ENCODE measurements at places on chromosomes 1 and 21. TPM values are rescaled to one million over a fixed set of nuclear protein-coding genes. Genes with fewer than 3 reads are reported as not detected.

LRRC71 gene
- not detected for total RNA-seq

DNA sequence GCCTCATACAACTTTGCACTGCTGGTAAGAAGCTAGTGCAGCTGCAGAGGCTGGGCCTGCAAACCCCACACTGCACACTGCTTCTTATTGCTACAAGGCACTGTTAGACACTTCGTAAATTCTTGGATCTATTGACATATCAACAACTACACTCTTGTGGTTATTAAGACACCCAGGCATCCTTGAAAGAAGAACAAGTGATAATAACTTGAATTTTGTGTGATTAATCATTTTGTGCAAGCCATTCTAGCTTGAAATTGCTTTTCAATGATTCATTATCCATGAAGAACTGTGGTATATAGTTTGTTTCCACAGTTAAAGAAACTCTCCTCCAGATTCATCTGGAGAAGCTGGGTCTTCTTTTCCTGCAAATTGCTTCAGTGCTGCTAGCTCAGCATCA is 33.7 kb upstream of the IFI44L start:
- H3K4me3 ChIP-seq, result no peak overlapping the region
- H3K4me1 ChIP-seq, result no peaks in the 10 kb centered on the region
- DNase-seq, result no peak
- no peak overlapping the region for H3K27ac ChIP-seq

DNA sequence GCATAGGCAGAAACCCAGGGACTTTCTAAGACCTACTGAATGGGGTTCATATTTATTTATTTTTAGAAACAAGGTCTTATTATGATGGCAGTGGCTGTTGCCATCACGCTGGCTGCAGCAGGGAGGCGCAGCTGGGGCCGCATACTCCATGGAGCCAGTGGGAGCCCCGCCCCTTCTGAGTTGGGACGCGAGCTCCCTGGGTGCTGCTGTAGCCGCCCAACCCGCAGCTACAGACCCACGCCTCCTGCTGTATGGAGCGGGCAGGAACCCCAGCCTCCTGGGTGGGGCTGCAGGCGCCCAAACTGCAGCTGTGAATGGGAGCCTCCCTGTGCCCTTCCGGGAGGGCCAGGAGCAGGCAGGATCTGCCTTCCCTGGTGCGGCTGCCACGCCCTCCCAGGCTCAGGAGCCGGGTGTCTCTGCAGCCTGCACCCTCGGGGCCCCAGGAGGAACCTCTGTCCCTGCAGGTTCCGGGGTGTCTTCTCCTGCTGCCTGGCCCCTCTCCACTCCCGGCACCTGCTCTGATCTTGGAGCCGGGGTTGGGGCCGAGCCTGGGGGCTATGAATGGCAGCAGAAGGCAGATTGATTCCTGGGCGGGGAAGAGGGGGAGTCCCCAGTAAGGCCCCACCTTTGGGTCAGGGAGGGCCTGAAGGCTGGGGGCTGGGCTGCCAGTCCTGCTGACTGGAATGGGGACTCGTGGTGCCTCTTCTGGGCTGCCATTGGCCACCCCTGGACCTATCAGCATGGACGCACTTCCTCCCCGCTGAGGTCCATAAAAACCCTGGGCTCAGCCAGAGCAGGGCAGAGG is 66.5 kb upstream of the LRRN2 start:
- H3K27me3 ChIP-seq, result no peaks in the 10 kb centered on the region
- H3K4me3 ChIP-seq, result no peak overlapping the region
- H3K36me3 ChIP-seq, result no peaks in the 10 kb centered on the region
- peaks cover 20% of the 10 kb centered on the region for H3K4me1 ChIP-seq

DNA sequence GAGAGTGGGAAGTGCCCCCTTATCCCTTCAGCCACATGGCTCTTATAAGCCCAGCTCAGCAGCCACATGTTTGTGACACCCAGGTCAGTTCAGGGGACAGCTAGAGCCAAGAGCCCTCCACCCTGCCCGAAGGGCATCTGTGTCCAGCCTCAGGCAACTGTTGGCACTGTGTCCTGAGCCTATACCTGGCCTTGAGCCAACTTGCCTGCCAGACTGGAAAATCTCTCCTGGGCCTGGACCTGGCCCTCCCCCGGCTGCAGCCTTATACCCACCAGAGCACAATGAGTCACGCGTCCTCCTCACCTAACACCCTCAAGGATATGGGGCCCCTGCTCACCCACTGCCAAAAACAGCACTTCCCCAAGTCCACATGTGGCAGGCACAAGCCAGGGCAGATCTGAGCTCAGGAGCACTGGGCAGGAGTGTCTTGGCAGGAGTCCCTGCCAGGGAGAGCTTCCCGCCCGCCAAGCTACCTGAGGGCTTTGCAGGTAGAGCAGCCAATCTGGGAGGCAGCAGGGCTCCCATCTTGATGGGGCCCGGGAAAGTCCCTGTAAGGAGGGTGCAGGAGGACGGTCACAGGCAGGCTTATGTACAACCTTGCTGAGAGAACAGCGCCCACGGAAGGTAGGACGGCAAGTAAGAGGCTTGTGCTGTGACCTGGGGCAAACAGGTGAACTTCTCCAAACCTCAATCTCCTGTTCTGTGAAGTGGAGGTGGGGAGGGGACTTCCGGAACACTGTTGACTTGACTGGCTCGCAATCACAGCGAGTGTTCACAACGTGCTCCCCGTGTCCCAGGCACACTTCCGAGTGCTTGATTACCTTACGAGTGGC is 19.8 kb upstream of the HSPG2 start:
- no peak overlapping the region for H3K27ac ChIP-seq
- DNase-seq, result no peak
- no peak overlapping the region for H3K4me3 ChIP-seq
- peaks cover 28% of the 10 kb centered on the region for H3K4me1 ChIP-seq
- H3K27me3 ChIP-seq, result no peaks in the 10 kb centered on the region
